Stimulated activated CD8-positive, alpha-beta memory T cell treated with anti-CD3 and anti-CD28 coated beads, Interleukin-4, amount 100 ng/mL, for 4 hours (primary cell): ENCODE measurements at places on chromosomes 7 and 10.

GRCh38 chr10:15069230-15069629 is 19.3 kb downstream of the ACBD7 start:
- no peak for DNase-seq

GRCh38 chr10:130932326-130933007 is 379.1 kb downstream of the TCERG1L start:
- DNase-seq, result no peak

- no peak for DNase-seq
Measured at GRCh38 chr10:88057720-88058119, 194.3 kb downstream of the PTEN start.

- DNase-seq, result no peak
Measured at GRCh38 chr7:104604706-104605105, 276.3 kb downstream of the LHFPL3 start.

- DNase-seq, result peak; percentile 54
Measured at GRCh38 chr7:2104107-2104710, 128.5 kb downstream of the MAD1L1 start.

DNA sequence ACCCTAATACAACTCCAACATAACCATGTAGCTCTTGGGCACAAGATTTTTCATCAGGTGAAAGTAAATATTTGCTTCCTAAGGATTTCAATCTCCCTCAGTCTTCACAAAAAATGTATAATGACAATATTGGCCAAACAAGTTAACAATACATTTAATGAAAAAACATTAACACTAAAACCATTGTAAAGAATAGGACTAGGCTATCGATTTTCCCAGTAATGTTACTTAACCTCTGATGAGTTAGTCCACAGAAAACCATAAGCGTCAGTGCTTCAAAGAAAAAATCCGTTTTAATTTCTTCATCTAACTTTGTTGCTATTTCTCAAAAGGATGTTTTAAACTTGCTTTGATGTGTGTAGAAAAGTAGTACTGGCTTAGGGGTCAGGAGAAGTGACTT is 1.2 kb downstream of the ZNF33B start:
- no peak for DNase-seq

DNA sequence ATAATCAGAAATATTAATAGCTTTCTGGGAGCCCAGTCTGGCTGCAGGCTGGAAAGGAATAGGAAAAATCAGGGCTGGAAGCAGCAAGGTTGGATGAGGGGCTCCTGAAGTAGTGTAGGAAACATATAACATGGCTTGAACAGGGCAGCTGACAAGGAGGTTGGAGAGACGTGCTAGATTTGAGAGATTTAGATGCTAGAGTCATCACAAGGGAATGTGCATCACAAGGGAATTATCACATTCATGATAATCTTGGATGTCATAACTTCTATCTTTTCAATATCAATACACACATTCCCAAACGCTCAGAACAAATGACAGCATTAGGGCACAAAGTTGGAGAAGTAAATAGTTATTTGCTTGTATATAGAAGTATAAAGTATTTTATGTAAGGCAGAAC is 120.9 kb upstream of the EGFR start:
- DNase-seq, result no peak

- DNase-seq, result no peak
Measured at GRCh38 chr7:76304888-76305375, 2.5 kb downstream of the HSPB1 start.

DNA sequence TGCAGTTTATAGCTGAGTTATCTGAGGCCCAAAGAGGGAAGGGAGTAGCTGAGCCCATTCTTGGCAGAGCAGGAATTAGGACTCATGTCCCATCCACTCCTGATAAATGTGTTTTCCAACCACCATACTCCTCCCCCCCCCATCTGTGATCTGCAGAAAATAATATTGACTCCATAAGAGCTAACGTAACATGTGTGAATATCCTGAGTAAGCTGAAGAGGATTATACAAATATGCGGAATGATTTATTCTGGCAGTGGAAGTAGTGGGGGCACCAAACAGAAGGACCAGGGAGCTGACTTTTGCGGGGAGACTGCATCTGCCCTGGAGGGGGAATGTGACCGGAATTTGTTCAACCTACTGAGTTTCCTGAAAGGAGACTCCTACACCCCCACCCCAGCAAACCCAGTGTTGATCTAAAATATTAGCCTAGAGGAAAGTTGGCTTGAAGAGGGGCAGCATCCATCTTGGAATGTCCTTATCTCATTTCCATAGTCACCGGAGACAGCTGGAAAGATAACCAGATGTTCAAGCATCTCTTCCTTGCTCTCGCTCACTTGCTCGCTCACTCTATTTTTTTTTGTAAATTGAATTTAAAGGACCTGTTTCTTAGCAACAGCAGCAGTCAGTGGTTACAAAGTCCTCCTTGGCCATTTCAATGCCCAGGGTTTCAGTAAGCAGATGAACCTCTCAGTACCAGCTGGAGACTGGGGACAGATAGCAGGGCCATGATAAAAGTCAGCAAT is 114.7 kb downstream of the RPS24 start:
- DNase-seq, result no peak

GRCh38 chr10:98357194-98357822 is 57.7 kb downstream of the PYROXD2 start:
- DNase-seq, result no peak

GRCh38 chr7:88357781-88358525 is 51.3 kb upstream of the STEAP4 start:
- no peak for DNase-seq
